Kidney capillary endothelial cell (primary cell): ENCODE measurements at places on chromosomes 11 and 22.

DNA sequence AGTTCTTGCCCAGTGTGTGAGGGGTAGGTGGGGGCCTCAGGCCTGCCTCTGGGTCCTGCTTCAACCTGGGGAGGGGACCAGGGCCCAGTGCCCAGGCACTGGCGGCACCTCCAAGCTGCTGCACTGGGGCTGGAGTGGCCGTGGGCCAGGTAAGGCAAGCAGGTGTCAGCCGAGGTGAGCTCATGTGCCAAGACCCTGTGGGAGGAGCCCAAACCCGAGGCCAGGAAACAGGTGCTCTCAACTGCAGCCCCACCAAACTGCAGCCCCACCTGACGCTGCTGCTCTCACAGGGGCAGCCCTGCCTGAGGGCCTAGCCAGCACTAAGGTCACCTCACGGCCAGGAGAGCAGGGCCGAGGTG is 18.1 kb upstream of the GNB1L start:
- no peak for DNase-seq

DNA sequence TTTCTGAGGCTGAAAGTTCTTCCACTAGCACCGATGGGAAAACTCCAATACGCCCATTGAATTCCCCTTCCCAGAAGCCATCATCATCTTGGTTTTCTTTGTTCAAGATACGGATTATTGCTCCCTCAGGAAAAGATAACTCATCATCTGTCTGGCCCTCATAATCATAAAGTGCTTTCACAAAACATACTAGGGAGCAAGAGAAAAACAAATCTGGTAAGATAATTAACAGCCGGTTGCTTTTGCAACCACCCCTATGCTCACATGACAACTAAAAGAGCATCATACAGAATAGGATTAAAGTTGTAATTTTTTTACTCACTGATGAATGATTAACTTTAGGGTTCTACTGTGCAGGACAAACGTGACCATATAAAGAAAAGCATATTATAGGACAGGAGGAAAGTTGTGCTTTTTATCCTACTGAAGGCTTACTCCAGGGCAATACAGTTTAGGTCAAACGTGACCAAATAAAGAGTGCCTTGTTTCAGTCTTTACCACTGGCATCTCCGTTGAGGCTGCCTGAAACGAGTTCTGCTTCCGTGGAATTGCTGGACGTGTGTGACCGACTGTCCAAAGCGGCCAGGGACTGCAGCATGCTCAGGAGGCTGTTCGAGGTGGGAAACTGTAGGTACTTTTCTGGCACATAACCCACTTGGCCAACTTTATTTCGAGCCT is 28.6 kb downstream of the ATG16L2 start:
- no peak for DNase-seq

GRCh38 chr11:63667995-63668795 is 3.0 kb downstream of the ATL3 start:
- peak; percentile 81 for DNase-seq

- DNase-seq: no peak
These were observed 46.3 kb upstream of the ASPHD2 start for GRCh38 chr22:26382782-26383181.

GRCh38 chr22:23526596-23527316 is 53.3 kb downstream of the IGLL1 start:
- no peak for DNase-seq

DNA sequence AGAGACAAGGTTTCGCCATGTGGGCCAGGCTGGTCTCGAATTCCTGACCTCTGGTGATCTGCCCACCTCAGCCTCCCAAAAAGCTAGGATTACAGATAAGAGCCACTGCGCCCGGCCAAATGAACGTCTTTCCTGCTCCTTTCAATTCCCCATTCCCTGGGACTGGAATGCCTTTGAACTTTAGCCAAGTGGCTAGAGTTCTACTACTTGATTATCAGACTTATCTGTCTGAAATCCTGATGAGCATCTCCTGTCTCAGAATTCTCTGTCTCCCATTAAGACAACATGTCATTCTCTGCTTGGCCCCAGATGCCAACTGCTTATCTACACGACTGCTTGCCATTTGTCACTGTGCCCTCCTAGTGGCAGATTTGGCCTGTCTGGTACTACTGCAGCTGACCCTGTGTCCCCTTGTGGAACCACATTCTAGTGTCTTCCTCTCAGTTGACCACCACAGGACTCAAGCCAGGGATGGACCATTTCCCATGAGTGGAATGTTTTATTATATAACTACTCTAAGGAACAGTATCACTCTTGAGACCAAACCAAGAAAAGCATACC is 33.1 kb upstream of the IPO7 start:
- DNase-seq: no peak

DNA sequence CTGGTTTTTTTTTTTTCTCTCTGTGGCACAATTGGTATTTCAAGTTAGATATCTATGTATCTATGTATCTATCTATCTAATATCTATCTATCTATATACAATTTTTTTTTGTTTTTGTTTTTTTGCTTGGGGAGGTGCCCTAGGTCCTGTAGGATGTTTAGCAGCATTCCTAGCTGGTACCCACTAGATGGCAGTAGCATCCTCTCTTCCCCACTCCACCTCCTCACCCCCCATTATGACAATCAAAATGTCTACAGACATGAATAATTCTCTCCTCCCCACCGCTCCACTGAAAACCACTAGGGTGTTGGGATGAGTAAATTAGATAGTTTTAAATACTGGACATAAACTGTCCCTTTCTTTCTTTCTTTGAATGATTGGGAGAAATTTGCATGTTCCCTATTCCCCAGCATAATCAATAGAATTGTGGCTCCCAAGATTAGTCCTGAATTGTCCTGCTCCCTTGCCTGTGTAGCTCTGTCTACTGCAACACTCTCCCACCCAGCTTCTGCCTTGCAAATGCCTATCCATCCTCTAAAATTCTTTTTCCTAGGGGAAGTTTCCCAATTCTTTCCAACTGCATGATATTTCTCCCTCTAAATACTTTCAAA is 1152.4 kb downstream of the LRRC4C start:
- no peak for DNase-seq

DNA sequence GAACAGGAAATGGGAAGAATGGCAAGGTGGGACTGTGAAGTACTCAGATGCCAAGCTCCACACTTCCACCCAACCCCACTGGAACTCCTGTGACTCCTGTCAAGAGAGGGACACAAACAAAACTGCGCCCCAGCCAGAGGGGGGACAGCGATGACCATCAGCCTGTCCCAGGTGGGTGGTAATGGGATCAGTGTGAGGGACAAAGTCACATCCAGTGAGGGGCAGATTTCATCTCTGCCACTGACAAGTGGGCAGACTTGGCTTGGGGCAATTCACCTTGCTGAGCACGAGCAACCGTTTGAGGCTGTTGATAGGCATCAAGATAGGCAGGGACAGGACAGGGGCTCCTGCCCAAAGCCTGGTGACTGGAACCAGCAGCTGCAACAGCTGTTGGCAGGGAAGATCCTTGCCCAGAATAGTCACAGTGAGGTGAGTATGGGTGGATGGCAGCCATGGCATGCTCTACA is 105.4 kb upstream of the PITPNB start:
- no peak for DNase-seq

- peak; percentile 90 for DNase-seq
These were observed 576 bp downstream of the TMEM258 start for GRCh38 chr11:61791737-61792309.

- peak; percentile 21 for DNase-seq
These were observed 202.2 kb upstream of the SORL1-AS1 start for GRCh38 chr11:121654843-121655536.

DNA sequence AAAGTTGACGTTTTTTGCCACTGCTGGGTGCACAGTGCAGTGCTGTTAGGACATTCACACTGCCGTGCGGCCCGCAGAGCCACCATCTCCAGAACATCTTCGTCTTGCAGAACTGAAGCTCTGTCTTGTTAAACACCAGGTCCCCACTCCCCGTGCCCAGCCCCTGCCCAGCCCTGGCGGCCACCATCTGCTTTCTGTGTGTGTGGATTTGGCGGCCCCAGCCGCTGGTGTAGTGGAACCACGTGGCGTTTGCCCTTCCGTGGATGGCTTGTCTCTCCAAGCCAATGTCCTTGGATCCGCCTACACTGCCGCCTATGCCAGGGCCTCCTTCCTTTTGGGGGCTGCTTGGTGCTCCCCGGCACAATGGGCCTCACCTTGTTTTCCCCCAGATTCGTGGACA is 8.2 kb upstream of the MUC5AC start:
- no peak for DNase-seq

DNA sequence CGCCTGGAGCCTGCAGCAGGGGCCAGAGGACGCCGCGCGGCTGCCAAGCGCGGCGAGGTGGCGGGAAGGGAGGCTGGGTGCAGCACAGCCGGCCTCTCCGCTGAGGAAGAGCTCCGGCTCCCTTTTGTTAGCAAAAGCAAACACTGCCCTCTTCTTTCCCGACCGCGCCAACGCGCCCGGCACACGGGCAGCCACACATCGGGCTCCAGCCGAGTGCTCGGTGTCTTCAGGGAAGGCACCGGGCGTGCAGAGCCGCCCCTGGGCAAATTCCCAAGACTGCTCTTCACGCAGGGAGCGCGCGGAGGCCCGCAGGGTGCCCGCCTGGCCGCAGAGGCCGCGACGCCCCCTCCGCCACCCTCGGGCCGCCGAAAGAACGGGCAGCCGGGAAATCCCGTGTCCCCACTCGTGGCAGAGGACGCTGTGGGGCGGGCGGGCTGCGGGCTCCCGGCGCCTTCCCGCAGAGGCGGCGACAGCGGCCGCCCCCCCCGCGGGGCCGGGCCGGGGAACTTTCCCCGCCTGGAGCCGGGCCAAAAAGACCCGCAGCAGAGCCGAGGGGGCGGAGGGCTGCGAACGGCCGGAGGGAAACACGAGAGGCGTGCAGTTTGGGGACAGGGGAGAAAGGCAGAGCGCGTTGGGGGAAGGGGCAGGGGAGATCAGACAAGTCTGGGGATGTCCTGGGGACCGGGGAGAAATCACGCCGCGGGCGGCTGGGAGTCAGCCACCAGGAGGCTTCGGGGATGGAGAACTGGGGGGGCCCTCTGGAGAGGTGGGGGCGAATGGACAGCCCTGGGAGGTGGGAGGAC is 931 bp downstream of the CADM1 start:
- peak; percentile 39 for DNase-seq

DNA sequence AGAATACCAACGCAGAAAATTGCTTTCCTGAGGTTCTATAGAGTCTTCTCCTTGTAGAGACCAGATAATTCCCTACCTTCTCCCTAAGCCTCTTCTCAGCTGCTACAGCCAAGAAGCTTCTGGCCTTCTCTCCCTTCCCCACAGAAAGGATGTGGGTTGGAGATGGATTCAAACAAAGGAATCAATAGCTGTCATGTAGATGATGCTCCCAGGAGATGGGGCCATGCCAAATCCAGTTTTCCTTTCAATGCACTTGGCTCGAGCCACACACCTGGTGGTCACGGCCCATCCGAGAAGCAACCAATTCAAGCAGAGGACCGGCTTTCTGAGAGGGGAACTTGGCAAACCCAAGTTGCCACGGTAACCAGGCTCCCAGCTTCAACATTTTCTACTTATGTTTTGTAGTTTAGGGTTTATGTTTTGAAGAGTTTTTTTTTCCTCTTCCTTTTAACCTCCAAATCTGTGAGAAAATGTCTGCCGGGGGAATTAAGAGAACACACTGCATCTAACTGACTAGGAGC is 31.3 kb upstream of the OPCML start:
- no peak for DNase-seq

DNA sequence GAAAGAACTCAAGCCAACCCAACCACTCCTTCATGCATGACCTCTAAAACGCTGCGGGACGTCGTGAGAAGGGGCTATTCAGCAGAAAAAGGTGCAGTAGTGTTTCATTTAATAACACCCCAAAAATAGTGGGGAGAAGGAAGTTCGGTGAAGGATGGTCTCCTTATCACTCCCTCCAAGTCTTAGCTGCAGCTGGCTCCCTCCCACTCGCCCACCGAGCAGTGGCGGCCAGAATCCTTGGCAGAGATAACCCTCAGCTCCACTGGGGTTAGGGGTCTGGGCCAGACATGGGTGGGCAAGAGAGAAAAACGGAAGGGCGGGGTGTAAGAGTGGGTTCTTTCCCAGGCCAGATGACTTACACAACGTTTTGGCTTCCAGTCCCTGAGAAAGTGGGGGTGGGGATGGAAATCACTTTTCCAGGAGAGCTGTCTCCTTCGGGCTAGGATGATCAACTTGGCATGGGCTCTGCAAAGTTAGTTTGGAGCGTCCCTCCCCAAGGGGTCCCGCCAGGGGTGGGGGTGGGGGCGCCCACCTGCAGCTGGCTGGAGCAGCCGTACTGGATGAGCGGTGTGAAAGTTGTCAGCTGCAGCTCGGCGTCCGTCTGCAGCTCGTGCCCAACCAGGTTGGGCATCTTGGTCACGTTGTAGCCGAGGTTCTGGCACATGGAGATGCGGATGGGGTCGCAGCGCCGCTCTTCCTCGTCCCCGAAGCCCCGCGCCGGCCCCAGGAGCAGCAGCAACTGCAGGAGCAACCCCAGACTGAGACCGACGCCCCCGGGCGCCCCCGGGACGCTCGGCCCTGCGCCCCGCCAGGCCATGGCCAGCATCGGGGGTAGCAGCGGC is 705 bp downstream of the FZD4 start:
- DNase-seq: no peak

GRCh38 chr11:6596239-6596877 is 7.1 kb downstream of the RRP8 start:
- no peak for DNase-seq

DNA sequence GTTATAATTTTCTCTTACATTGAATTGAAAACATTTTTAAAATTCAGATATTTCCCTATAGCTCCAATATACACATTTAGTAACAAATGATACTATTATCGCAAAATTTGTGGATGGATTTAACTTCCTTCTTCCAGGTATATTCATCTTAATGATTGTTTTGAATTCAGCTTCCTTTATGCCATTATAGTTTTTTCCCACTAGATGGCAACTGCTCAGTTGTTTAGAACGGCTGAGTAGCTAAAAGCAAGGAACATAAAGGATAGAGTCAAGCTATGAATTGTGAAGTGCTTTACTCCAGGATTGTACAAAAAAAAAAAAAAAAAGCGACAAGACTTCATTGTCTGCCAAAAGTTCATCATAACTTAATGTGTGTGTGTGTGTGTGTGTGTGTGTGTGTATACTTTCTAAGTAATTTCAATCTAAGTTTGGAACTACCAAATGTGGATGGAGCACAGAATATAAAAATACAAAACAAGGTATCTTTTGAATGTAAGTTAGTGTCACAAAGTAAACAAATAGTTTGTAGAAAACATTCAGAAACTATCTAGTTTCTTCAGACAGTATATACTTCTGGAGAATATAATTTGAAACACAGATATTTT is 846.4 kb downstream of the DLG2 start:
- peak; percentile 13 for DNase-seq

DNA sequence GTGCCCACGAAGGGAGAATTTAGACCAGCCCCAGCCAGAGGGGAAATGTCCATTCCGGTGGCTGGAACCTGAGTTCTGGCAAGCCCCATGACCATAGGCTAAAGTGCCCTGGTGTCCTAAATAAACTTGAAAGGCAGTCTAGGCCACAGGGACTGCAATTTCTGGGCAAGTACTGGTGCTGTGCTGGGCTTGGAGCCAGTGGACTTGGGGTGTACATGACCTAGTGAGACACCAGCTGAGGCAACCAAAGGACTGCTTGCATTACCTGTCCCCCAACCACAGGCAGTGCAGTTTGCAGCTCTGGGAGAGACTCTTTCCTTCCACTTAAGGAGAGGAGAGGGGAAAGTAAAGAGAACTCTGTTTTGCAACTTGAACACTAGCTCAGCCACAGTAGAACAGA is 23.7 kb downstream of the RRP8 start:
- no peak for DNase-seq
